Heart right ventricle (tissue), 16 donors: ENCODE measurements at places on chromosomes 11 and 22. TPM values are rescaled to one million over a fixed set of nuclear protein-coding genes. Genes with fewer than 3 reads are reported as not detected.

MPEG1 gene
- 12.8 TPM for total RNA-seq

DNA sequence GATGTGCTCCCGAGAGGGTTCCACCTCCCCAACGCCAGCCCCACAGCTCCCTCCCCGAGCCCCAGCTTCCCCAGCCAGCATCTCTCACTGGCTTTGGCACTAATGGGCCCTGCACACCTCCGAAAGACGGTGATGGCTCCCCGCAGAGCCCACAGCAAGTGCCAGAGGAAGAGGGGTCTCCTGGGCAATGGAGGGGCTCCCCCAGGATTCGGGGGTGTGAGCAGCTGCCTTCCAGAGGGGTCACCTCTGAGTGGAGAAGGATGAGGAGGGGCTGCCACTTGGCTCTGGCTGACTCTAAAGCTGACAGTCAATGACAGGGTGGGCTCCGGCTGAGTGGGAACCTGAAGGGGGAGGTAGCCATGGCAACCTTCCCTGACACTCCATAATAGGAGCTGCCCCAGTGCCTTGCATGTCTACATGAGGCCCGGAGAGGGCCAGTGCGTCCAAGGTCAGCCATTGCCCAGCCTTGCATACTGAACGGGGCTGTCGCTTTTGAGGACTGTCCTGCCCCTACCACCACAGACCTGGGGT, 98.6 kb upstream of the SYT13 start:
- DNase-seq, result no peak

GRCh38 chr22:41009222-41009948, 58.2 kb downstream of the RBX1 start:
- no peak for DNase-seq

DDIAS gene
- 0.37 TPM for total RNA-seq

DNA sequence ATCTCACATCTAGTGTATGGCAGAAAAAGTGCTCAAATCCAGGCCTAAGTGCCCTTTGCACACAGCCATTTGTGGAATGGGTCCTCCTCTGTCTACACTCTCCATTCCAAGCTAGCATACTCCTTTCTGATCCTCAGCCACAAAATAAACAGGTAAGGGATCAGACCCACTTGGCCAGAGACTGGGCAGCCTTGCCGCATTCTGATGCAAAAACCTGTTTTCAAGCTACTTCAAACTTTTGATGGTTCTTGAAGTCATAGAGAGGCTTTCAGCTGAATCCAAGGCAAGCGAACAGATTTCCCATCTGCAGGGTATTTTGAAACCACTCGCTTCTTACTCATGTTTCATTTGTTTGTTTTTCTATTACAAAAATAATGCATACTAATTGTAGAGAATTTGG, 136.6 kb upstream of the NAV2 start:
- no peak for DNase-seq

DNA sequence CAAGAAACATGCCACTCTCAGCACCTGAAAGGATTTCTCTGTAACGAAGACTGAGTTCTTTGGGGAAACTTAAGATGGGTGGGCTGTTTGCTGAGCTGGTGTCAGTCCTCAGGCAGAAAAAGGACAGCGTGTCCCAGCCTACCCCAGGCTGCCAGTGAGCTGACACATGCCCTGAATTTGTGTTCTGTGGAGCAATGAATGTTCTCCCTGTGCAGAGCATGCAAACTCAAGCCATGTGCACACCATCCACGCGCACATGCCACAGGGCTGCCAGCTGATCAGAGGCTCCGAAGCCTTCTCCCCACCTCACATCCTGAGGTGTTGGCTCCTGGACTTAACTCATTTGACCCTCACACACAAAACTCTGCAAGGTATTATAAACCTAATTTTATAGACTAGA, 104.9 kb downstream of the KCNC1 start:
- DNase-seq, result no peak
